ENCODE measurements at places on chromosomes 1 and 21.
A peak's percentile ranks its signal among the peaks of the same experiment; 100 is the strongest.

DNA sequence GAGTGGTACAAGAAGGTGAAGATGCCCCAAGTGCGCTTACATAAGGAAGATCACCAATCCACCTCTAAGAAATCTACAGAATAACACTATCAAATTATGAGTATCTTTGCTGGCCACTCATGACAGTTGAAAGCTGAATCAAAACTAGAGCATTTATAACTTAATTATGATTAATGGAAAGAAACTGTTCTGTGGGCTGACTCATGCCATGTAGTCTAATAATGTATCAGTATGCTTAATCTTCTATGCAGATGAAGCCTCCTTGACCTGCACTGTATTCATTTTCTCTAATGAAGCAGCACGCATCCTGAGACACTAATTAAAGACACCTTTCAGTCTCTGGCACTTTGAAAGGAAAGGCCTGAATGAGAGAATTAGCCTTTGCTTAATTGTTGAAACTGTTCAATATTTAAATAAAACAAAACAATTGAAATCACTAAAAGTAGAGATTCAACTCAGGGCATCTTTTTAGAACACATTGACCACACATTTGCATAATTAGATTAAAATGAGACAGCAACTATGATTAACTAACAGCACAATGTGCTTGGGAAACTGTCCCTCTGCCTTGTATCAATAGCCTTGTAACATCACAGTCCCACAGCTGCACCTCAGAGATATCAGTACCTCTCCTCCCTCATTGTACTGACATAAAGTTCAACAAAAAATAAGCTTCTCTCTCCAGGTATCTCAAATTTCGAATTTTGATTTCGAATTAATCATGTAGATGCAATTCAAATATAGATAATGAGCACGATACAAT is 105.6 kb downstream of the NTPCR start:
- DNase-seq = no peak

DNA sequence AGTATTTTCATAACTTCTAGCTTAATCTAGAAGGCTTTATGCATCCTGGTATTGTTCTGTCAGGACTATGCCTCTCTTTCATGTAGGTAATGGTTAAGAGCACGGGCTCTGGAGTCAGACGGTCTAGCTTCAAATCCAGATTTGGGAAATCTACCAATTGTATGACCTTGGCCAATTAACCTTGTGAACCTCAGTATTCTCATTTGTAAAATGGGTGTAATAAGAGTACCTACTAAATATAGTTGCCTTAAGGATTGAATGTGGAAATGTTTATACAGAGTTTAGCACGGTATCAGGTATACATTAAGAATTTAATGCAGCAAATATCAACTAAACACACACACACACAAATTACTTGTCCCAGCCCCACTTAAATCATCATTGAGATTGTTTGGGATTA is 97.3 kb upstream of the RAB3GAP2 start:
- no peak for DNase-seq

DNA sequence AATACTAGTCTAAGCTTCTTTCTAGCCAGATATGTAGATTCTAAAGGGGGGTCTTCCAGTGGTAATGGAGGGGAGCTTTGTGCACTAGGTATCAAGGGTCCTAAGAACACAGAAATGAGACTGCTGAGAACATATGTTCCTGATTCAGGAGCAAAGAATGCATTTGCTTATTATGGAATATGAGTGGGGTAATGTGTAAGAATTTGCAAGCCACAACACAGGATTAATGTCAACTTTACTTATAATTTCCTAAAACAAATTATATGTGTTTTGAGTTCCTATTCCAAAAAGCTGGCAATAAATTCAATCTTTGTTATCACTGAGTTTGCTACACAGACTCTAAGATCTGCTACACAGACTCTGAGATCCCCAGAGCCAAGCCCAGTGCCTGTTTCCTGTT is 357.0 kb upstream of the PTBP2 start:
- DNase-seq = no peak

DNA sequence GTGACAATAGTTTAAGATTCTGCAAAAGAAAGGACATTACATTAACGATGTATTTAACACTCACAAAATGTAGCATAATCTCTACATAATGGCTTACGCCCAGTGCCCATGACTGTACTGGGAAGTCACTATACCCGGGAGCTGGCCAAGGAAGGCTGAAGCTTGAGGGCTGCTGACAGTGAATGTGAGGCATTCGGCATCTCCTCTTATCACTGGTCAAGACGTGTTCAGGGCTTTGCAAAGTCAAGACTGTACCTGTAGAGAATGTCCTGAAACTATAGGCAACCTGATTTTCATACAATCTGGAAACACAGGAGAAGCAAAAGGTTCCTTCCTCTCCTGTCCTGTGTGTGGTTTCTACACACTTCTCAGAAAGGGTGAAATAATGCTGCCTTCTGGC is 12.7 kb upstream of the IFNGR2 start:
- DNase-seq = no peak

GRCh38 chr1:206471415-206471801 is 1.1 kb downstream of the IKBKE start:
- DNase-seq = no peak

GRCh38 chr1:19582318-19582717 is 61.8 kb upstream of the NBL1 start:
- peak; percentile 59 for DNase-seq

DNA sequence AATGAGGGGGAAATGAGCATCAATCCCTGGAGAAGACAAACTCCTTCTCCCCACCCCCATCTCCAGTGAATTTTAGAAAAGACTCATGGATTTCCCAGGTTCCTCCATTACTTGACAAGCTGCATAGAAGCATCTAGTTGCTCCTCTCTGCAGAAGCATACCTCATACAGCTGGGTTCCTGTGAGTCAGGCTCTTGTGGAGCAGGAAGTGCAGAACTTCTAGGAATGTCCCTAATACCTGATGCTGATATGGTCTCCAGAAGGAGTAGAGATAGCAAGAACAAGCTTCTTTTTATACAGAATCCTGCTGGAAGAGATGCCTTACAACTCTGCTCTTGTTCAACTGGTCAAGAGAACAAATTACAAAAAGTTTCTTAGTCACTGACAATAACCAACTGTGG is 105.5 kb downstream of the TNR start:
- DNase-seq = no peak
